ENCODE measurements at places on chromosomes 1 and 21.

DNA sequence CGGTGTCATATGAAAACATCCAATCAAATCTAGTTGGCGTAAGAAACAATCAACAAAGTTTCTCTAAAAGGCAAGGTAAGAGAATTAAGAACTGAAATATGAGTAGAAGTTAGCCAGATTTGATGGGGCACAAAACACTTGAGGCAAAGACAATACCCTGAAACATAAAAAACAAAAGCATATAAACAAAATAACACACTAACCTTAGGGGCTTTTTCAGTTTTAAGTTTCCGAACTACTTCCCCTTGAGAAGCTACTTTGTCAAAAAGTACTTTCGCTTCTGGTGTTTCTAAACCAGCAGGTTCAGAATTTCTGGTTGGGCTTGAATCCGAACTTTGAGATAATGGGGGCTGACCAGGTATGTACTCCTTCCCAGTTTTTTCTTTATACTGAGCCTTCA lies 57.9 kb downstream of the EPRS1 start:
- no peak for DNase-seq

- no peak for DNase-seq
Observed at GRCh38 chr1:224828691-224829090, 100.8 kb upstream of the DNAH14 start.

DNA sequence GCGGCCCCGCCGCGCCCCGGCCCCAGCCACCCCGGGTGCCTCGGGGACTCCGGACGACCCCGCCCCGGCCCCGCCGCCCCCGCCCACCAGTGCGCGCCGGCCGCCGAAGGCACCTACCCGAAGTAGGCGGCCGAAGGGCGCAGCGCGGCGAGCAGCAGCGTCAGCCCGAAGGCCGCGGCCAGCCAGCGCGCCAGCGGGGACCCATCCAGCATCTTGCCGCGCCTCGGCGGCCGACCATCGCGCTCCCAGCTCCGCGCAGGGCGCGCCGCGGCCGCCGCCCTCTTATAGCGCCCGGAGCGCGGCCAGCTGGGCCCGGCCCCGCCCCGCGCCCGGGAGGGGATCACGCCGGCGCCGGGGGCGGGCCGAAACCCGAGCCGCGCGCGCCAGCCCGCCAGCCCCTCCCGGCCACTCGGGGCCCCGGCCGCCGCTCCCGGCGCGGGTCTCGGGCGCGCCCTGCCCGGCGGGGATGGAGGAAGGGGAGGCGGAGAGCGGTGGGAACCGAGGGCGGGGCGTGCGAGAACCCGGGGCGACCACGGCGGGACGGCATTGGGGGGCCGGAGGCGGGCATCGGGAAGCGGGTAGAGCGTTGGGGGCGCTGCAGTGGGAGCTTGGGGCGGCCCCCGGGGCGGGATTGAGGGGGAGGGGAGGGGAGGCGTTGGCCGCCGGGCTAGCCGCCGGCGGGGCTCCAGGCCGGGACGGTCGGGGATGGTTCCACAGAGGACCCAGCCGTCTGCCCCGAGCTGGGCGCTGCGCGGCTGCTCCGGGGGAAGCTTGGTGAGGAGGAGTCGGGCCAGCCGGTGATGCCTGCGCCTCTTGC lies at the start of gene WNT9A:
Gene WNT9A, minus strand, starts transcription at position 257 of the 817 bp plus-strand sequence. Its CDS starts 45 bp downstream, at position 212.
- DNase-seq = peak; percentile 64

- no peak for DNase-seq
Observed at GRCh38 chr21:14453339-14454015, 70.5 kb upstream of the HSPA13 start.

GRCh38 chr1:223741861-223742260 lies 29.5 kb downstream of the CAPN2 start:
- no peak for DNase-seq

GRCh38 chr1:47727051-47727696 lies 270.0 kb downstream of the TRABD2B start:
- DNase-seq = no peak

DNA sequence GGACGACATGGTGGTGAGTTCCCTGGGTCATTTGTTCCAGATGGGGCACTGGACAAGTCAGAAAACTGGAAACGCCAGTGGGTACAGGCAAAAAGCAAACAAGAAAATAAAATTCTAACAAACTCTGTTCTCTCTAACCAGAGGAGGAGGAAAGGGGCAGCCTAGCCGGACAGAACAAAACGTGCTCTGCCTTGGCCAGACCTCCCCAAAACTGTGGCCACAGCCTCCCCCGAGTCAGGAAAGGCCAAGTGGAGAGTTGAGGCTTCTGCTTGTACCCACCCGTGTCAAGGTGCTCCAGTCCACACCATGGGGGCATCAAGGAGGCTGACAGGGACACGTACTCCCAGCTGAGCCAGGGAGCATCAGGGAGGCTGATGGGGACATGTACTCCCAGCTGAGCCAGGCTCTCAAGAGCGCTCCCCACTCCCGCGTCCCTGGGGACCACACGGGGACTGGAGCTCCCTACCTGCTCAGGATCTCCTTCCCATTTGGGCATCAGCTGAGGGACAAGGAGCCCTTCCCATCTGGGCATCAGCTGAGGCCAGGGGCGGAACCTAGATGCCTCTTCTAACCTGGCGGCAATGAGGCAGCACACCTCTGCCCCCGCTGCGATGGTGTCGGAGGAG lies 154.8 kb upstream of the COL6A1 start:
- no peak for DNase-seq

GRCh38 chr1:147669469-147670318 lies 630 bp downstream of the ACP6 start:
- no peak for DNase-seq
